ENCODE measurements at places on chromosomes 16 and 17. TPM values are rescaled to one million over a fixed set of nuclear protein-coding genes. Genes with fewer than 3 reads are reported as not detected.
A peak's percentile ranks its signal among the peaks of the same experiment; 100 is the strongest.

The KAT7 gene
- total RNA-seq, result 27.6 TPM

The SLC6A2 gene
- not detected for total RNA-seq

The MLKL gene
- total RNA-seq, result 2.2 TPM

The SLC12A3 gene
- total RNA-seq, result not detected

The C16orf90 gene
- not detected for total RNA-seq

The KRT15 gene
- total RNA-seq, result 0.11 TPM

The TLCD2 gene
- 1.8 TPM for total RNA-seq

GRCh38 chr17:48540213-48540612 lies 4.7 kb downstream of the HOXB2 start:
- H3K36me3 ChIP-seq, result no peaks in the 10 kb centered on the region
- no peak overlapping the region for H3K4me3 ChIP-seq
- no peak for DNase-seq

DNA sequence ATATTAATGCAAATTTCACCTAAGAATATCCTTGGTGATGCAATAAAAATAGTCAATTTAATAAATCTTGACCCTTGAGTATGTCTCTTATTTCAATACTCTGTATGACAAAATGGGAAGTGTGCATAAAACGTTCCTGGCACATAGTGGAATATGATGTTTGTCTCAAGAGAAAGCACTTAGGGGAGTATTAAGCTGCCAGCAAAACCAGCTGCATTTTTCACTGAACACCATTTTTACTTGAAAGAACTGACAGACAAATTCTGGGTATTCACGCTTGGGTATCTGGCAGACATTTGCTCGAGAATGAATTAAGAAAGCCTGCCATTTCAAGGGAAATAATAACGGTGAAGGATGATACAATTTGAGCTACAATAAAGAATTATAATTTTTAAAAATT lies 364.8 kb downstream of the SOX9 start:
- no peak overlapping the region for H3K27ac ChIP-seq
- H3K27me3 ChIP-seq, result peaks cover 10% of the 10 kb centered on the region
- no peak for DNase-seq
- no peaks in the 10 kb centered on the region for H3K36me3 ChIP-seq

GRCh38 chr17:66636111-66636510 lies 198.8 kb upstream of the CACNG5 start:
- H3K4me3 ChIP-seq, result no peak overlapping the region
- DNase-seq, result no peak
- peaks cover under 1% of the 10 kb centered on the region for H3K36me3 ChIP-seq
- H3K4me1 ChIP-seq, result peaks cover 3% of the 10 kb centered on the region
- H3K27ac ChIP-seq, result no peak overlapping the region

DNA sequence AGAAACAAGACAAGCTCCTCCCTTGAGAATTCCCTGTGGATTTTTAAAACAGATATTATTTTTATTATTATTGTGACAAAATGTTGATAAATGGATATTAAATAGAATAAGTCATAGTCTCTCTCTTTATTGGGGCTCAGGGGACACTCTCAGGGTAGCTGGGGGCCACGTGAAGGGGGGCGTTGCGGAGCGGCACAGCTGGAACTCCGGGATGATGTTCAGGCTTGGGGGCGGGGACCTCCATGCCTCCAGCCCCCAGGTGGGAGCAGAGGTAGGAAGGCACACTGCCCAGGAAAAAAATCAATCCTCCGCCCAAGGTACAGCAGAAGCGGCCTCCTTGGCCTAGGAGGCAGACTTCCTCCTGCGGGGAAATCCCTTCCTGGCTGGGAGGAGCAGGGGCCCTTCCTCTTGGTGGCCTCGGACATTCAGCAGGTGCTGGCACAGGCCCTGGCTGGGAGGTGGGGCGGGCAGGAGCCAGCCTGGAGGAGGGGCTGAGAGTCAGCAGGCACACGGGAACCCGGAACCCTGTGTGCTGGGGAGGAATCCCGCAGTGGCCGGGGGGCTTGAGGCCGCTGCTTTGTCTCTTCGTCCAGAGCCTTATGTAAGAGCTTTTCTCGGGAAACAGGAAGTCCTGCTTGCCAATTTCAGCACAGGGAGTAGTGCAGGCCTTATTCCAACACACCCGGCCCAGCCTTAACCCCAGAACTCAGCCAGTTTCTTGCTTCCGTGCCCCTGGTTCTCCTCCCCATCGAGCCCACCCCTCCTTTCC lies 591 bp upstream of the TNFSF13 start:
- H3K36me3 ChIP-seq, result peaks cover under 1% of the 10 kb centered on the region
- H3K4me3 ChIP-seq, result peak overlapping the region; percentile 96
- H3K27me3 ChIP-seq, result no peaks in the 10 kb centered on the region
- H3K4me1 ChIP-seq, result peaks cover 35% of the 10 kb centered on the region
- peak overlapping the region; percentile 94 for H3K27ac ChIP-seq

GRCh38 chr16:17526956-17527937 lies 56.5 kb upstream of the XYLT1 start:
- H3K4me3 ChIP-seq, result no peak overlapping the region
- H3K27me3 ChIP-seq, result no peaks in the 10 kb centered on the region
- H3K4me1 ChIP-seq, result no peaks in the 10 kb centered on the region
- no peak overlapping the region for H3K27ac ChIP-seq
- no peaks in the 10 kb centered on the region for H3K36me3 ChIP-seq

GRCh38 chr17:62062302-62062701 lies 2.8 kb downstream of the MED13 start:
- DNase-seq, result no peak
- no peaks in the 10 kb centered on the region for H3K36me3 ChIP-seq
- no peaks in the 10 kb centered on the region for H3K27me3 ChIP-seq
- peaks cover 54% of the 10 kb centered on the region for H3K4me1 ChIP-seq
- peak overlapping the region; percentile 95 for H3K4me3 ChIP-seq

GRCh38 chr17:39104046-39104445 lies 47.4 kb downstream of the PLXDC1 start:
- peaks cover under 1% of the 10 kb centered on the region for H3K27me3 ChIP-seq
- no peak overlapping the region for H3K27ac ChIP-seq
- no peaks in the 10 kb centered on the region for H3K4me1 ChIP-seq
- H3K4me3 ChIP-seq, result no peak overlapping the region

- no peaks in the 10 kb centered on the region for H3K36me3 ChIP-seq
- no peak for DNase-seq
- no peak overlapping the region for H3K4me3 ChIP-seq
- no peaks in the 10 kb centered on the region for H3K4me1 ChIP-seq
- H3K27ac ChIP-seq, result no peak overlapping the region
- H3K27me3 ChIP-seq, result no peaks in the 10 kb centered on the region
Measured at GRCh38 chr17:6420173-6420641, 14.7 kb downstream of the AIPL1 start.

DNA sequence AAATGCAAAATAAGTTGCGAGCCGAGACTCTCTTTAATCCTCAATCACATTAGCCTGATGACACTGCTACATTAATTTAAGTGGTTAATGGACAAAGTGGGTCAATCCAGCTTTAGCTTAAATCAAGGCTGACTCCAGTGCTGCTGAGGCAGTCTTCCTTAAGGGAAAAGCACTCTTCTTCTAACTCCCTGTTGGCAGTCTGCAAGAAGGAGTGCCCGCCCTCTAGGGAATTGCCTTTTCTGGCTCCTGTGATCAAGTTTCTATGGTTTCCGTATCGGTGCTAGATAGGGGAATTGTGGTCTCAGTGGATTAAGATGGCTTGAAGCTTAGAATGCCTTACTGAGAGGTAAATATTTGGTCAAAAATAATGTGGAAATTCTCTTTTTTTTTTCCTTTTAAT lies 41.0 kb downstream of the HS3ST3B1 start:
- DNase-seq, result no peak
- no peak overlapping the region for H3K27ac ChIP-seq
- H3K4me3 ChIP-seq, result no peak overlapping the region
- H3K36me3 ChIP-seq, result no peaks in the 10 kb centered on the region

GRCh38 chr17:73121506-73121905 lies 29.0 kb upstream of the SLC39A11 start:
- no peak overlapping the region for H3K4me3 ChIP-seq
- DNase-seq, result no peak
- H3K27me3 ChIP-seq, result no peaks in the 10 kb centered on the region
- H3K4me1 ChIP-seq, result no peaks in the 10 kb centered on the region

DNA sequence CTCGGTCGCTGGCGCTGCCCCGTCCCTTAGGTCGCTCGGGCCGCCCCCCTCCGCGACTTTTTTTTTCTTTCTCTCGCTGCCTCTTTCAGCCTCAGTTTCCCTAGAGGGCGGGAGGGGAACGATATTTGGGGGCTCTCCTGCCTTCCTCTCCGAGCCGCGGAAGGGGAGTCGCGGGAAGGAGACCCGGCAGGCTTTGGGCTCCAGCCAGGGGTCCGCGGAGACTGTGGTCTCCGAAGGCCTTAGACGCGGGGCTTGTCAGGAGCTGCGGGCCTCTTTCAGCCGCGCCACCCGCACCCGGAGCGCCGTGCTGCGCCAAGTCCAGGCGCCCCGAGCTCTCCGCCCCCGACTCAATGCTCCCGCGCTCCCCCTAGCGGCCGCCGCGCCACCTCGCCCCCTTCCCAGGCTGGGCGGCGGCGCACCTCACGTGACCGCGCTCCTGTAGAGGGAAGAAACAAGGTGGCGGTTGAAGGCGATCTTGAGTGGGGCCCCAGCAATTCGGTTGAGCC lies at the start of gene LRRC37B:
Gene LRRC37B, plus strand, starts transcription at position 427 of the 506 bp plus-strand sequence. CDS start 14,010 bp downstream, outside the sequence.
- H3K36me3 ChIP-seq, result no peaks in the 10 kb centered on the region
- H3K4me1 ChIP-seq, result peaks cover 7% of the 10 kb centered on the region
- peak; percentile 93 for DNase-seq
- peak within 1 kb of the TSS; percentile 83 for H3K4me3 ChIP-seq
- peak within 1 kb of the TSS; percentile 75 for H3K27ac ChIP-seq

DNA sequence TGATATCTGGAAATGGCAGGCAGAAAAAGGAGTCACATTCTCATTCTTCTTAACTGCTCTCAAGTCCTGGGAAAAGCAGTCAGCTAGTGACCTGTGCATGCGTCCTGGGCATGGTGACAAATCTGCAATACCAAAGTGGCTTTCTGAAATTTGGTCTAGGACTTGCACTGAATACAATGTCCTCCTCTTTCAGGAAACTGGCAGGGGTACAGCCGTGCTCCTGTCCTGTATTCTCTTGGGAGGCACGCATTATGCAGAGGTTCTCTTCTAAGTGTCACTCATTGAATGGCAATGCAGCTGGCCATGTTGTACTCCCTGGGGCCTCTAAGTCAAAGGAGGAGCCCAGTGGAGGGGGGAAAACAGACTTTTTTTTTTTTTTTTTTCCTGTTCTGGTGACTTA lies 10.6 kb downstream of the PHF12 start:
- DNase-seq, result peak; percentile 80
- H3K27ac ChIP-seq, result peak overlapping the region; percentile 80
- H3K36me3 ChIP-seq, result peaks cover 4% of the 10 kb centered on the region
- H3K27me3 ChIP-seq, result no peaks in the 10 kb centered on the region
- peaks cover 98% of the 10 kb centered on the region for H3K4me1 ChIP-seq

DNA sequence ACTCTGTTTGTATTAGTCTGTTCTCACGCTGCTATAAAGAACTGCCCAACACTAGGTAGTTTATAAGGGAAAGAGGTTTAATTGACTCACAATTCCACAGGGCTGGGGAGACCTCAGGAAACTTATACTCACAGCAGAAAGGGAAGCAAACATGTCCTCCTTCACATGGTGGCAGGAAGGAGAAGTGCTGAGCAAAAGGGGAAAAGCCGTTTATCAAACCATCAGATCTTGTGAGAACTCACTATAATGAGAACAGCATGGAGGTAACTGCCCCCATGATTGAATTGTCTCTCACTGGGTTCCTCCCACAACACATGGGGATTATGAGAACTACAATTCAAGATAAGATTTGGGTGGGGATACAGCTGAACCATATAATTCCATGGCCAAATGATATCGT lies 30.9 kb downstream of the ABCC1 start:
- no peak overlapping the region for H3K4me3 ChIP-seq
- no peak overlapping the region for H3K27ac ChIP-seq
- H3K4me1 ChIP-seq, result peaks cover 37% of the 10 kb centered on the region

DNA sequence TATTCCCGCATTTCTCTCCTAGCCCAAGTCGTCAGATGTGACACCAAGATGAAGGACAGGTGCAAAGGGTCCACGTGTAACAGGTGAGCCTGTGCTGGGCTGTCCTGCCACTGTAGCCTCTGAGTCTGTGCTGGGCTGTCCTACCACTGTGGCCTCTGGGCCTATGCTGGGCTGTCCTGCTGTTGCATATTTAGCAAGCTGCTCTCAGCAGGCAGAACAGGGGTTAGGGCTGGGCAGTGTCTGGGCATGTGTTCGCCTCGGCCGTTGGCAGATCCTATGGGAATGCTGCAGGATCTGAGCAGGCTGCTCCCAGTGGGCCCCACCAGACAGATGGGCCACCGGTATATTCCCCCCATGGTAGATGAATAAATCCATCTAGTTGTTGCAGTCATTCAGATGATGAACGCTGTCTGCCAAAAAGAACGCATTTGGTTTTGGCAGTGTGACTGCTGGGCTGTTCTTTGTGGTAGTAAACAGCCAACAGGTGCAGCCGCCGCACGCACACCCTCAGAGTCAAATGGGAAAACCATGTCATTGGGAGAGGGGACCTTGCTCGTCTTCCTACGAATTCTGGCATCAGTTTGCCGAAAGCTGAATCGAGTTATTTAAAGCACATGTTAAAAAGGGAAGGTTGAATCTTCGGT lies 49.2 kb downstream of the CRISPLD2 start:
- peak; percentile 44 for DNase-seq
- H3K36me3 ChIP-seq, result no peaks in the 10 kb centered on the region
- peaks cover 7% of the 10 kb centered on the region for H3K4me1 ChIP-seq

GRCh38 chr17:13874817-13875216 lies 194.5 kb upstream of the COX10 start:
- no peaks in the 10 kb centered on the region for H3K27me3 ChIP-seq
- H3K4me3 ChIP-seq, result no peak overlapping the region
- no peaks in the 10 kb centered on the region for H3K4me1 ChIP-seq
- no peak for DNase-seq

DNA sequence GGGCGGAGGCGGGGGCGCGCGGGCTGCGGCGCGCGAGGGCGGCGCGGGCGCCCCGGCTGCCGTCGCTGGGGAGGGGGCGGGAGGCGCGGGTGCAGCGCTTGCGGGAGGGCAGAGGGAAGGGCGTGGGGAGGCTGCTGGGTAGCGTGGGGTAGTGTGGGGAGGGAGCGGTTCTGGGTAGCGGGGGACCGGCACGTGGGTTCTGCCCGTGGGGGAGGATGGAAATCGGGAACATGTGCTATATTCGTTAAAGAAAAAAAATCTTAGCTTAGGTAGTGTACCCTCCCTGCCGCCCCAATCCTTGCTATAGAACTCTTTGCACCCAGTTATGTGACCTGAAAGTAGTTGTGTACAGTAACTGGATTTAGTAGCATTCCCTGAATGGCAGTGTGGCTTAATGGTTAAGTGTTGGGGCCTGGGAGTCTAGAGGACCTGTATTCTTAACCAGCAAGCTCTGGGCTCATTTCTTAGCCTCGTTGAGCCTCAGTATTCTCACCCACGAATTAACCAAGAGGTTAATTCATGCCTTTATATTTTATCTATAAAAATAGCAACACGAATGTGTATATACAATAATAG lies 646 bp downstream of the RABEP1 start:
- no peak for DNase-seq
- H3K4me3 ChIP-seq, result peak overlapping the region; percentile 91
- H3K36me3 ChIP-seq, result no peaks in the 10 kb centered on the region
- peaks cover 38% of the 10 kb centered on the region for H3K4me1 ChIP-seq
- H3K27me3 ChIP-seq, result no peaks in the 10 kb centered on the region

Measured in psoas muscle (tissue), 8 donors.